ENCODE measurements at places on chromosomes 4 and X. TPM values are rescaled to one million over a fixed set of nuclear protein-coding genes. Genes with fewer than 3 reads are reported as not detected.

DNA sequence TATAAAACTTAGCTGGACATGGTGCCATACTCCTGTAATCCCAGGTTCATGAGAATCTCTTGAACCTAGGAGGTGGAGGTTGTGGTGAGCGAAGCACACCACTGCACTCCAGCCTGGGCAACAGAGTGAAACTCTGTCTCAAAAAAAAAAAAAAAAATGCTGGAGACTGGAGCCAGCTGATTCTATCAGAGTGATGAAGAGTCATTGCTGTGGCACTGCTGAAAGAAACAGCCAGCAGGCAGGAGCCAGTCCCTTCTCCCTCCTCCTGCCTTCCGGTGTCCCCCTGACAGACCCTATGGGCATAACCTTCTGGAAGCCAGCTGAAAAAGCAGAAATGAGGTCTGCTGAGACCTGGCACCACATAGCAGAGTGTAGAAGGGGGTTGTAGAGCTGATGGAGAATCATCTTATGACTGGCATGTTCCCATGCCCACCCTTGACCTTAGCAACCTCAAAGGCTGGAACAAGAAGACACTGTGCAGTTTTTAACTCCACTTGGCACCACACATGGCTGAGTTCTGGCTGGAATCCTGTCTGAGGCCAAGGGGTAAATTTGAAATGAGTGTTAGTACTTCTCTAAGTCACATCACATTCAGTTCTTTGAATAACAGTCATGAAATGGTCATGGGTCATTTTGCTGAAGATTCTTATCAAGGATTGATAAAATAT is 2.6 kb upstream of the SPINK2 start:
- H3K4me3 ChIP-seq: no peak overlapping the region
- H3K27ac ChIP-seq: no peak overlapping the region
- H3K36me3 ChIP-seq: peaks cover 5% of the 10 kb centered on the region
- peaks cover 30% of the 10 kb centered on the region for H3K27me3 ChIP-seq
- peaks cover 19% of the 10 kb centered on the region for H3K4me1 ChIP-seq

GRCh38 chrX:153491351-153491914 is 3.3 kb upstream of the BGN start:
- no peak for DNase-seq
- H3K4me1 ChIP-seq: no peaks in the 10 kb centered on the region
- H3K36me3 ChIP-seq: no peaks in the 10 kb centered on the region
- no peak overlapping the region for H3K27ac ChIP-seq

- H3K4me1 ChIP-seq: no peaks in the 10 kb centered on the region
- no peak for DNase-seq
- H3K27me3 ChIP-seq: peaks cover 2% of the 10 kb centered on the region
Measured at GRCh38 chr4:6494431-6495295, 22.2 kb upstream of the PPP2R2C start.

DNA sequence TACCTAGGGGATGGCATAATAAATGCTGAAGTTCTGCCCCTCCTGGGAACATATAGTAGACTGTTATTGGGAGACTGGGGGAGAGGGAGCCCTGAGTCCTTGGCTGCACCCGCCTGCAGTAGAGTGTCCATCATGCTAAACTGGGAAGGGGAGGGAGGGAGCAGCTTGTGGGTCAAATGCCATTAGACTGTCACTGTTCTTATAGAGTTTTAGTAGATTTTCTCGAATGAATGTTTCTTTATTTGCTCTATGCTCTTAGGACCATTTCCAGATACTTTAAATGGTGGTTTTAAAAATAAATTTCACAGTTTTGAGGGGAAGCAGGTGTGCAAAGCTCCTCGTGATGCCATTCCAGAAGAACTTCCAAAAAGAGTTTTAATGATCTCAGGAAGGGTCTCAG is 111.6 kb upstream of the USP9X start:
- H3K4me3 ChIP-seq: no peak overlapping the region
- H3K27me3 ChIP-seq: peaks cover 1% of the 10 kb centered on the region
- no peak for DNase-seq
- H3K36me3 ChIP-seq: no peaks in the 10 kb centered on the region

GRCh38 chr4:183012879-183013729 is 86.0 kb upstream of the WWC2 start:
- DNase-seq: no peak
- no peaks in the 10 kb centered on the region for H3K4me1 ChIP-seq
- peaks cover 7% of the 10 kb centered on the region for H3K27me3 ChIP-seq
- H3K27ac ChIP-seq: no peak overlapping the region
- H3K36me3 ChIP-seq: no peaks in the 10 kb centered on the region

DNA sequence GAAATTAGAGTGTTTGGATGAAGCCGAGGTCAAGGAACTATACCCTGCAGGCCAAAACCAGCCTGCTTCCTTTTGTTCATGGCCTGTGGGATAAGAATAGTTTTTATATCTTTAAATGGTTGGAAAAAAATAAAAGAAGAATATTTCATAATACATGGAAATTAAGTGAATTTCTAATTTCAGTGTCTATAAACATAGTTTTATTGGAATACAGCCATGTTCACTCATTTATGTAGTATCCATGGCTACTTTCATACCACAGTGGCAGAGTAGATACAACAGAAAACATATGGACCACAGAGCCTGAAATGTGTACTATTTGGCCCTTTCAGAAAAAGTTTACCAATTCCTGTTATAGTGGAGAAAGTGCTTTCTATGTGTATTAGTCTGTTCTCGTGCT is 13.6 kb downstream of the LIMCH1 start:
- no peak for DNase-seq
- H3K36me3 ChIP-seq: no peaks in the 10 kb centered on the region
- H3K4me3 ChIP-seq: no peak overlapping the region

GRCh38 chrX:11097933-11098332 is 13.2 kb upstream of the HCCS start:
- H3K36me3 ChIP-seq: no peaks in the 10 kb centered on the region
- H3K4me1 ChIP-seq: peaks cover 2% of the 10 kb centered on the region
- DNase-seq: no peak
- H3K27ac ChIP-seq: no peak overlapping the region
- H3K4me3 ChIP-seq: no peak overlapping the region

DNA sequence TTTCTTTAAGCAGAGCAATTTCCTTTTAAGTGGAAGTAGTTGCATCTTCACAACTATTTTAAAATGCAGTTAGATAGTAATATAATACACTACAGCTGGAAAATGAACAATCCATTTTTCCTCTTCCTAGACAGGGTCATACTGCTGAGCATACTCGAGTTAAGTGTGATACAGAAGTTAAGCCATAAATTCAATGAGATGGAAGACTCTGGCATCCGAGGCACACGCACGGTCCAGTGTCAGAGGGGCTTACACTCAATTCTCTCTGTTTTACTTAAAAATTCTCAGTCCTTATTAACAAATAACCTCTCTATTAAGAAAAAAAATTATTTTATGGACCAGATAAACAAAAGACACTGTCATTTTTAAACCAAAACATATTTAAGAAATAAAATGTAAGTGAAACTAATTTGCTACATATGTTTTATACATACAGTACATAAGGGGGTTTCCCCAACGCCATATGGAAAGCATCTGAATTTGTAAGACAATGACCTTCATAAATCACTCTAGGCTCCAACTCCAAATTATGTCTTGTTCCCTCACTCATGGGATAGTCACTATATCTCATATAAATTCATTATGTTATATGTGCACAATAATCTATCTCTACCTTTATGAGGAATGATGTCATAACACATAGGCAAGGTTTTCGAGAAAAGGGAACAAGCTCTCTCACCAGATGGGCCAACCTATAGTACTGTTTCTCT is 315.3 kb downstream of the PAPSS1 start:
- no peaks in the 10 kb centered on the region for H3K4me1 ChIP-seq
- H3K4me3 ChIP-seq: no peak overlapping the region
- no peaks in the 10 kb centered on the region for H3K36me3 ChIP-seq
- DNase-seq: no peak
- H3K27me3 ChIP-seq: peaks cover 4% of the 10 kb centered on the region
- no peak overlapping the region for H3K27ac ChIP-seq

DNA sequence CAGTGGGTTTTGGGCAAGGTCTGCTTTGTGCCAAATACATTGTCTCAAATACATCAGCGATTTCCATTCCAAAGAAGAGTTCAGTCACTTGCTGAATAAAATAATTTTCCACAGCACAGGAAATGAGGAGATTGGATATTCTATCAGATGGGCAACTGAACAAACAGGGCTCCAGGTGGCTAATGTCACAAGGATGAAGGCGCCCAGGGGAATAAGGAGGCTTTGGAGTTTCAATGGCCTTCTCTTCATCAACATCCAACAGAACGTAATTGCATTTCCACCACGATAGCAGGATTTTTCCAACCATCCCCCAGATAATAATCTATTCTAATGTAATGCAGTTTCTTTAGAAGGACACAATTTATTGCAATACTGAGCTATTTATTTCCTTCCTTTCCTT is 104.7 kb upstream of the KLHL13 start:
- peaks cover 2% of the 10 kb centered on the region for H3K27me3 ChIP-seq
- H3K27ac ChIP-seq: no peak overlapping the region
- H3K36me3 ChIP-seq: no peaks in the 10 kb centered on the region
- H3K4me1 ChIP-seq: no peaks in the 10 kb centered on the region
- no peak for DNase-seq

DNA sequence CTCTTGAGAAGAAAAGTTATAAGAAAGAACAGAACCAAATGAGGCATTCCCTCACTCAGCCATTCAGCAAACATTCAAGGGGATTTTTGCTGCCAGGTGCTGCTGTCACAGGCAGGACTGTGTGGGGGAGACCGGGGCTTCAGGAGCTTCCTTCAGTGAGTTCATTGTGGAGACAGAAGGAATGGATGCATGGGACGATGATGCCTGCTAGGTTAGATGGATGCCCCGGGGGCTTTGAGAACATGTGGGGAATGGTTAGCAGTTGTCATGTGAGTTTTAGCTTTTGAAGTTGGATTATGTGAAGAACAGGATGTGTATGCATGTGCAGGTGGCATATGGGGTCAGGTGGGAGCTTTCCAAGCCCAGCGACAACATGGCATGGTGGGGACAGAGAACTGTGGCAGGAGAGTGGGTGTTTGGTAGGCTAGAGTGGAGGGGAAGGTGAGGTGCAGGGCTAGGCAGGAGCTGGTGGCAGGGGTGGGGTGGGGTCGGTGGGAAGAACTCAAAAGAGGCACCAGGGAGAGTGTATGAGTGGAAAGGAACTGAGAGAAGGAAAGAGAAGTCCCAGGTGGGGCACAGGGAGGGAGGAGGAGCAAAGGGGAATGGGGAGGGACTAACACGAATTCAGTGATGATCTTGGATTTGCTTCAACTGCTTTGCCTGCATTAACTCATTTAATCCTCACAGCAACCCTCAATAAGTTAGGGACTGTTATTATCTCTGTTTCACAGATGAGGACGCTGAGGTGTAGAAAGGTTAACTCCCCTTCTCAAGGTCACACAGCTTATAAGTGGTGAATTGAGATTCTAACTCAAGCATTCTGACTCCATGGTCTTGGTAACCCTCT is 8.4 kb downstream of the DCUN1D4 start:
- no peak for DNase-seq
- H3K27me3 ChIP-seq: no peaks in the 10 kb centered on the region
- no peak overlapping the region for H3K4me3 ChIP-seq
- H3K27ac ChIP-seq: no peak overlapping the region
- H3K4me1 ChIP-seq: peaks cover 6% of the 10 kb centered on the region

DNA sequence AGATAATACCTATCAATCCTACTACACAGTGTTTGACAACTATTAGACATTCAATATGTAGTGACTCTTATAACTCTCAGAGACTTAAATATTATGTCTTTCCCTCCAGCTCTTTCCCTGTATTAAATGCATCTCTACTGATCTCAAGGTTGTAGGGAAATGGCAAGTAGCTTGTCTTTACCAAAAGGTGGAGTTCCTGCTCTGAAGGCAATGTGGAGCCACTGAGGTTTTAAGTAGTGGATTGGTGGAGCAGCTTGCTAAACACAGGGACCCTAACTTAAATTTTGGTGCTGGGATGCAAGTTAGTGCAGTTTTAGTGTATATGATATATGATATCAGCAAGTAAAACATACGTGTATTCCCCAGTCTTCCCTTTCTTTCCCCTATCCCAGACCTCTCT is 13.1 kb downstream of the FNIP2 start:
- DNase-seq: no peak
- no peaks in the 10 kb centered on the region for H3K36me3 ChIP-seq
- H3K4me3 ChIP-seq: no peak overlapping the region
- H3K4me1 ChIP-seq: peaks cover 48% of the 10 kb centered on the region
- no peaks in the 10 kb centered on the region for H3K27me3 ChIP-seq

GRCh38 chr4:64784125-64784524 is 374.9 kb upstream of the TECRL start:
- no peak overlapping the region for H3K4me3 ChIP-seq
- no peaks in the 10 kb centered on the region for H3K27me3 ChIP-seq
- H3K36me3 ChIP-seq: no peaks in the 10 kb centered on the region
- DNase-seq: no peak
- no peak overlapping the region for H3K27ac ChIP-seq

The FRMD7 gene
- not detected for total RNA-seq

The GABRG1 gene
- not detected for total RNA-seq

The ADH1C gene
- total RNA-seq: not detected

The CXCL1 gene
- total RNA-seq: not detected

Measured in activated CD4-positive, alpha-beta memory T cell treated with anti-CD3 and anti-CD28 coated beads, Interleukin-2, amount 10 ng/mL, durations not matched to agents 7 days and 5 days (primary cell).